SK-N-SH (cell line): ENCODE measurements at places on chromosomes 6 and 20. TPM values are rescaled to one million over a fixed set of nuclear protein-coding genes. Genes with fewer than 3 reads are reported as not detected.

The ADGRF4 gene
- polyA plus RNA-seq, result not detected in 2 replicates

The HDGFL1 gene
- not detected in 2 replicates for polyA plus RNA-seq

The CAPN11 gene
- not detected in 2 replicates for polyA plus RNA-seq

The KCNB1 gene
- polyA plus RNA-seq, result 0.82 and 1.1 TPM in 2 replicates

The SOX4 gene
- 5.5 and 5.8 TPM in 2 replicates for polyA plus RNA-seq

The ANKRD66 gene
- not detected in 2 replicates for polyA plus RNA-seq

The LPIN3 gene
- 0.21 and 0.34 TPM in 2 replicates for polyA plus RNA-seq

The BYSL gene
- 31.1 and 56.0 TPM in 2 replicates for polyA plus RNA-seq

The PROCR gene
- polyA plus RNA-seq, result 23.5 and 29.5 TPM in 2 replicates

The DPPA5 gene
- polyA plus RNA-seq, result not detected in 2 replicates
